ENCODE measurements at places on chromosomes 16 and 17. TPM values are rescaled to one million over a fixed set of nuclear protein-coding genes. Genes with fewer than 3 reads are reported as not detected.
A peak's percentile ranks its signal among the peaks of the same experiment; 100 is the strongest.

Gene IRX3
- 16.5 TPM for total RNA-seq

- H3K4me3 ChIP-seq: peak overlapping the region; percentile 7
- no peak for DNase-seq
- H3K36me3 ChIP-seq: no peaks in the 10 kb centered on the region
- no peaks in the 10 kb centered on the region for H3K4me1 ChIP-seq
- no peaks in the 10 kb centered on the region for H3K27me3 ChIP-seq
These were observed 10.3 kb downstream of the C17orf113 start for GRCh38 chr17:42039794-42040763.

DNA sequence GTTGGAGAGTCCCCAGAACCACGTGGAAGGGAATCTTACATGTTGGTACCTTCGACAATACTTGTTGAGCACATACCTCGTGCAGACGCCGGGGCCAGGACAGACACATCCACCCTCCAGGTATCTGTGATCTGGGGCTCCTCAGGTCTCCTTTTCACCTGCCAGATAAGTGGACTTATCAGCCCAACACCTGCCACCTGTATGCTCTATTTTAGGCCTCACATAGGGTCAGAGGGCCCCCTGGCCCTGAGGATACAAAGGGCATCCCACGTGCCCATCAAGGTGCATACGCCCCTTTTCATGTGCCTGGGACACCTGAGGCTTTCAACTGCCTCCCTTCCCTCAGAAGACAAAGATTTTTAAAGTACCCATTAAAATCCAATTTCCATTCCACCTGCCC is 212.7 kb downstream of the MRTFB start:
- no peaks in the 10 kb centered on the region for H3K27me3 ChIP-seq
- H3K4me1 ChIP-seq: peaks cover 21% of the 10 kb centered on the region
- H3K27ac ChIP-seq: no peak overlapping the region
- H3K4me3 ChIP-seq: no peak overlapping the region

GRCh38 chr16:83925957-83926725 is 26.9 kb upstream of the OSGIN1 start:
- no peak for DNase-seq
- no peaks in the 10 kb centered on the region for H3K27me3 ChIP-seq

- no peak for DNase-seq
- H3K36me3 ChIP-seq: no peaks in the 10 kb centered on the region
- no peaks in the 10 kb centered on the region for H3K27me3 ChIP-seq
- no peak overlapping the region for H3K27ac ChIP-seq
These were observed 365.4 kb upstream of the C16orf82 start for GRCh38 chr16:26701243-26701886.

GRCh38 chr17:48989100-48989499 is 8.1 kb upstream of the IGF2BP1 start:
- H3K27ac ChIP-seq: no peak overlapping the region
- no peaks in the 10 kb centered on the region for H3K27me3 ChIP-seq
- H3K36me3 ChIP-seq: no peaks in the 10 kb centered on the region

DNA sequence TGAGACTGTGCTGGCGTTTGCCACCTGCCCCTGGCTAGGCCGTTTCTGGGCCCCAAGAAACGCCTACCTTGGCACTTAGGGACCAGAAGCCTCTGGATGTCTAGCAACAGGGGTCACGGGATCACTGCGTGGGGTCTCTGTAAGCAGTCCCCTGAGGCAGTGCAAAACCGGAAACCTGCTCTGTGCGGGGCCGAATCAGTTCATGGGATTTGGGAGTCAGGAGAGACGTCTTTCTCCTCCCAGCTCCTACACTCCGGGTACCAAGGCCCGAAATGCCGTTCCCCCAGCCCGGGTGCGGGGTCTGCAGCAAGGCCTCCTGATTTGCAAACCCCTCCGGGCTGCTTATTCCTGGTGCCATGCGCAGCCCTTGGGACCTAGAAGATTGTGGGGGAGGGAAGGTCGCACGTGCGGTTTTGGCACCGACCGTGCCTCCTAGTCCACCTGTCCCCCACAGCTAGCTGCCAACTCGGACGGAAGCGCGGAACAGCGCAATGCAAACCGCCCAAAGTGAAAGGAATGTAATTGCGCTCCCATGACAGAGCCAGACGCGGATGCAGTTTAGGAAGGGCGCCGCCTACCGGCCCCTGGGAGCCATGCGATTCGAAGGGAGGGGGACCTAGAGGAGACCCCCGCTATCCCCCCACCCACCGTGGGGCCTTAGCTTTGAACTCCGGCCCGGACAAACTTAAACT is 6.5 kb downstream of the IRX5 start:
- H3K27me3 ChIP-seq: peaks cover 14% of the 10 kb centered on the region
- H3K4me3 ChIP-seq: peak overlapping the region; percentile 55
- DNase-seq: no peak
- no peak overlapping the region for H3K27ac ChIP-seq
- peaks cover 25% of the 10 kb centered on the region for H3K4me1 ChIP-seq

GRCh38 chr17:78738278-78738677 is 43.8 kb downstream of the CYTH1 start:
- no peak for DNase-seq
- no peaks in the 10 kb centered on the region for H3K27me3 ChIP-seq
- H3K36me3 ChIP-seq: no peaks in the 10 kb centered on the region

DNA sequence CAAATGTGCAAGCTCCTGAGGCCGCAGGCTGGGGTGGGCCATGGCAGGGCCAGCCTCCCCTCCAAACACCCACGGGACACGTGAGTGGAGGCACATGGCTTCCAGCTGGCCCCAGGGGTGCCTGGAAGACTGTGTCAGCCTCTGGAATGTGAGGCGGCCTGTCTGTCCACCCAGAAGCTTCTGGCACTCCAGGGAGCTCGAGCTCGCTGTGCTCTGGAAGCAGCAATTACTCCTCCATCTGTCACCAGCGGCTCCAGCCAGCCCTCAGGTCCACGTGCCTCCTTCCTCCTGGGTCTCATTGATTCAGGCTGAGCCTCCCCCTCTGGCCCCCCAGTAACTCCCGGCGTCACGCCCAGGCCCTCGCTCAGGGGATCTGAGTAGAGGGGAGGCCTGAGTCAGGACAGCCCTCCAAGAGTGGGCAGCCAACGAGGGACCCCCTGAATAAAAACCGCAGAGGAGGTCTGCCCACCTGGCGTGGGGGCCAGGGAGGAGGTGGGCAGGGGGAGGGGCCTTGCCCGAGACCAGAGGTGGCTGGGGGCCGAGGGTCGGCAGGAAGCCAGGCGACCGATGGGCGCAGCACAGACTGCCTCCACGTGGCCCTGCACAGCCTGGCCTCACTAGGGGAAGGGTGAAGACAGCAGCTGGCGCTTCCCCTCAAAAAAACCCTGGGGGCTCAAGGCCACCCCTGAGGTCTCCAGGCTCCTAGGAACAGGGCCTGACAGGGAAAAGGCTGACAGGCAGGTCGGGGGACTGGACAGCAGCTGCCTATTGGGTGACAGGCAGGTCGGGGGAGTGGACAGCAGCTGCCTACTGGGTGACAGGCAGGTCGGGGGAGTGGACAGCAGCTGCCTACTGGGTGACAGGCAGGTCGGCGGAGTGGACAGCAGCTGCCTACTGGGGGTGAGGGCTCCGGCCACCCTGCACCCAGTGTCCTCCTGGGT is 11.9 kb downstream of the PIEZO1 start:
- H3K36me3 ChIP-seq: no peaks in the 10 kb centered on the region
- DNase-seq: no peak
- no peaks in the 10 kb centered on the region for H3K27me3 ChIP-seq
- H3K4me3 ChIP-seq: no peak overlapping the region
- H3K27ac ChIP-seq: peak overlapping the region; percentile 83

DNA sequence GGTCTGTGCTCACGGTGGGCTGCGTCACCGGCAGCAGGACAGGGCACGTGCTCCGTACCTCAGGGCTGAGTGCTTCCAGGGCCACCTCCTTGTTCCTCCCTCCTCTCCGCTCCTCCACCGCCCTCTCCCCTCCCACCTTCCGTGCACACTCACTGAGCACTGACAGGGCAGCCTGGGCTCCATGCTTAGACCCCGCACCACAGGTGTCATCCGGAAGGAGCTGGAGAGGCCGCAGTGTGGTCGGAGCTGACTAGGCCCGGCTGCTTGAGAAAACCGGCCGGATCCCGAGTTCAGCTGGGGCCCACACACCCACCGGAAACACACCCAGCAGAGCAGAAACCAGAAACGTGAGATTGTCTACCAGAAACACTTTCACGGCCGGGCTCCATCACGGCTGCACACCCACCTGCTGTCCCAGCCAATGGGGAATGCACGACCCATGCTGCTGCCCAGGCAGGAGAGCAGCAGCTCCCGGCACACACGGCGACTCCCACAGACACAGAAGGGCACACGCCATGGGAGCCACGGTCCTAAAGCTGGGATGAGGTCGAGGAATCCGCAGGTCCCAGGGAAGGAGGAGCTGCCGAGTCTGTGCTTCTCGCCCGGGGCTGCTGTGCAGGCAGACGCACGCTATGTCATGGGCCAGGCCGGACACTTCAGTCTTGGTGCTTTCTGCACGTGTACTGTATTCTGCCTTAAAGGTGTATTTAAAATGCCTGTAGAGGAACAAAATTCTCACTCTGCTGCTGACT is 55.0 kb upstream of the ZNF469 start:
- no peak overlapping the region for H3K27ac ChIP-seq
- peaks cover 7% of the 10 kb centered on the region for H3K4me1 ChIP-seq
- DNase-seq: no peak
- H3K4me3 ChIP-seq: no peak overlapping the region

GRCh38 chr16:21598206-21598605 is 1.2 kb upstream of the METTL9 start:
- no peak overlapping the region for H3K4me3 ChIP-seq
- H3K4me1 ChIP-seq: peaks cover 32% of the 10 kb centered on the region
- no peaks in the 10 kb centered on the region for H3K36me3 ChIP-seq
- no peak for DNase-seq

DNA sequence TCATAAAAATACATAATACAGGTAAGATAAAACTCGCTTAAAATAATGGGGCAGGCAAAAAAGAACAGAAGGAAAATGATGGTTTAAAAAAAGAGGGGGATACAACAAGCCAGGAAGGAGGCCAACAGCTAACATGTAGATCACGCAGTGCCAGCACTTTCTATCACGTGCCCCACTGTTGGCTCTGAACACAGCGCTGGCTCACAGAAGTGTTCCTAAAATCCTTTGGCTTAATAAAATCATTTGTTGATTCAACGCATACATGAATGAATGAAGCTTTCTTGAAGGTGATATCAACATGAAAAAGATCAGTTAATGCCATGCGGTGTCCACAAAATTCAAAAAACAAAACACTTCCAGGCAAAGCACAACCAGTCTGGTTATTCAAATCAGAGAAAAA is 8.5 kb downstream of the ITGAE start:
- DNase-seq: no peak
- no peak overlapping the region for H3K4me3 ChIP-seq
- peaks cover 12% of the 10 kb centered on the region for H3K4me1 ChIP-seq
- H3K27me3 ChIP-seq: no peaks in the 10 kb centered on the region
- no peaks in the 10 kb centered on the region for H3K36me3 ChIP-seq

GRCh38 chr16:66970775-66971720 is 10.0 kb downstream of the CES3 start:
- DNase-seq: no peak
- H3K4me1 ChIP-seq: no peaks in the 10 kb centered on the region
- H3K36me3 ChIP-seq: no peaks in the 10 kb centered on the region

GRCh38 chr16:81548876-81549546 is 104.4 kb downstream of the CMIP start:
- H3K27me3 ChIP-seq: no peaks in the 10 kb centered on the region
- no peak overlapping the region for H3K4me3 ChIP-seq
- no peaks in the 10 kb centered on the region for H3K36me3 ChIP-seq
- no peak for DNase-seq
- H3K4me1 ChIP-seq: peaks cover 61% of the 10 kb centered on the region

DNA sequence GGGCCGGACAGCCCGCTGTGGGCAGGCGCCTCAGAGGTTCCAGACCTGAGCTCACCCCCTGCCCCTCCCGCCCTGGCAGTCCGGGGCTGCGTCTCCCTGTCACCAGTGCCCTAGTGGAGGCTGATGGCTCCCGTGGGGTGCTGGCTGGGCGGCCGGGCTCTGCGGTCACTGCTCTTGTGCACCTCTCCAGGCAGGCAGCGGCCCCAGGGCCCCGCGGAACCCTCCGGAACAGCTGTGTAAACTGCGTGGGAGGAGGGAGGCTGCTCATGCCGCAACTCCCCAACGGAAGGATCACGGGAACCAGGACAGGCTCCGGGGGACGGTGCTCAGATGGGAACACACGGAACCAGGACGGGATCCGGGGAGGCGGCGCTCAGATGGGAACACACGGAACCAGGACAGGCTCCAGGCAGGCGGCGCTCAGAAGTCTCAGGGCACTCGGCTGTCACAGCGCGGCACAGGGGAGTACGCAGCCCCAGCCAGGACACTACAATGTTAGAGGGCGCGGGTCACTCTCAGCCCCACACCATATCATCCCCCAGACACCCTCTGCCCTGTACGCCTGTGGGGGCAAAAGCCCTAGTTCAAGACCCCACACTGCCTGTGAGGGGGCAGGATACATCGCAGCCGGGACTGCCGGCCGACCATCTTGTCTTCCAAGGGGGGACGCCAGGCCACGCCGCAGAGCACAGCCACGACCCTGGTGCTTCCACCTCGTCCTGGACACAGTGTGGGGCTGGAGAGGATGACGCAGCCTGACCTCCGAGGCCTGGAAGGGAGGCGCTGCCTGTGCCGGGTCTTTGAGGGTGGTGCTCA is 74.0 kb upstream of the GNG13 start:
- no peaks in the 10 kb centered on the region for H3K4me1 ChIP-seq
- no peak for DNase-seq
- no peak overlapping the region for H3K27ac ChIP-seq
- no peak overlapping the region for H3K4me3 ChIP-seq
- H3K36me3 ChIP-seq: peaks cover 14% of the 10 kb centered on the region

DNA sequence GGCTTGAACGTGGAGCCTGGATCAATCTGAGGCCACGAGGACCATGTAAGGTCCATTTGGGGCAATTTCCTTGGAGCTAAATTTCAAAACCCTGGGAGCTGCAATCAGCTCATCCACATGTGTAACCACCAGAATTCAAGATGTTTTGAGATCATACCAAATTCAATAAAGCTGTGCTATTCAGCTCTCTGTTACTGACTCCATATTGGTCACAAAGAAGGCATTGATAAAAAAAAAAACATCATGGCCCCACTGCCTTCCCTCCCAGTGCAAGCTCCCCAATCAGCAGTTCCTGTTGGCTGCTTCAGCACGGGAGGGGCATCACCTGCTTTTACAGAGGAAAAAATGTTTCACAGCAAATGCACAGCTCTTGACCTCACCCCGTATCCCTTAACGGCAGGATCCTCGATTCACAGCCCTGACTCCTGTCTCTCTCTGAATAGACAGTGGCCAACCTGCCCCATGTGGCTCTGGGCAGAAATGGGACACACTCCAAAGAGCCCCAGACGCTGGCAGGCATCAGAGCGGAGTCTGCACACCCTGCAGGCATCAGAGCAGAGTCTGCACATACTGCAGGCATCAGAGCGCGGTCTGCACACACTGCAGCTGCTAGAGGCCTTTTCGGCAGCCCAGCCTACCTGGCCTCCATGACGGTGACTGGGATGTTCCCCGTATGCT is 37.1 kb downstream of the FANCA start:
- no peak overlapping the region for H3K4me3 ChIP-seq
- no peaks in the 10 kb centered on the region for H3K4me1 ChIP-seq
- H3K27me3 ChIP-seq: no peaks in the 10 kb centered on the region
- no peak overlapping the region for H3K27ac ChIP-seq
- H3K36me3 ChIP-seq: no peaks in the 10 kb centered on the region

Measured in vagina (tissue), 2 donors.